ENCODE measurements at places on chromosomes 12 and 14.

- no peak for DNase-seq
Measured at GRCh38 chr14:82565825-82566224, 1032.2 kb upstream of the SEL1L start.

- no peak for DNase-seq
Measured at GRCh38 chr12:123035841-123036240, 55.4 kb downstream of the ARL6IP4 start.

GRCh38 chr14:57656853-57657252 lies 163.2 kb upstream of the CCDC198 start:
- no peak for DNase-seq

- DNase-seq, result no peak
Measured at GRCh38 chr12:109671502-109671901, 42.1 kb upstream of the FAM222A start.

DNA sequence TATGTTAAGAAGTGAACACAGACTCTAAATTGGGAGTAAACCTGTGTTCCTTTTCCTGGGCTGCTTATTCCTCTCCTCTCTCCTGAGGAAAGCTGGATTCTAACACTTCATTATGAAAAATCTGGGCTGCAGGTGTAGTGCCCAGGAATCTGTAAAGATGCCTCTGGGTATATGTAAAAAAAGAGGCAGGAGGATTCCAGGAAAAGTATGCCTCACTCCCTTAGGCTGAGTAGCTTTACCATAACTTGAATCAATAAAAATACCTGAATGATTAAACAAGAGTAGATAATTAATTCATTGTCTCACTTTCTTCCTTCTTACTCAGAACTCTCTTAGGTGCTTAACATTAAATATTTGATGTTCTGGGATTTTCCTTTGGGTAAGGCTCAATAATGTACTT lies 185.1 kb downstream of the GRIP1 start:
- DNase-seq, result no peak

DNA sequence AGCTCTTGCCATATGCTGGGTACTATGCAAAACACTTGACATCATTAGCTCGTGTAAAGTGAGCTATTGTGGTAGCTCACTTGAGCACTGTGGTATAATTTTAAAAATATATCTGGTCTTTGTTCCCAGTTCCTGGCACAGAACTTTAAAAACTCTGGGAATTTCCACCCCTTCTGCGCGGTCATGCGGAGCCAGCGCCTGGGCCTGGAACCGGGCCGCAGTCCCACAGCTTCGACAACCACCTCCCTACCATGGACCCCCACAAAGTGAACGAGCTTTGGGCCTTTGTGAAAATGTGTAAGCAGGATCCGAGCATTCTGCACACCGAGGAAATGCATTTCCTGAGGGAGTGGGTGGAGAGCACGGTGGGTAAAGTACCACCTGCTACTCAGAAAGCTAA lies 123.1 kb downstream of the NUAK1 start:
- no peak for DNase-seq

DNA sequence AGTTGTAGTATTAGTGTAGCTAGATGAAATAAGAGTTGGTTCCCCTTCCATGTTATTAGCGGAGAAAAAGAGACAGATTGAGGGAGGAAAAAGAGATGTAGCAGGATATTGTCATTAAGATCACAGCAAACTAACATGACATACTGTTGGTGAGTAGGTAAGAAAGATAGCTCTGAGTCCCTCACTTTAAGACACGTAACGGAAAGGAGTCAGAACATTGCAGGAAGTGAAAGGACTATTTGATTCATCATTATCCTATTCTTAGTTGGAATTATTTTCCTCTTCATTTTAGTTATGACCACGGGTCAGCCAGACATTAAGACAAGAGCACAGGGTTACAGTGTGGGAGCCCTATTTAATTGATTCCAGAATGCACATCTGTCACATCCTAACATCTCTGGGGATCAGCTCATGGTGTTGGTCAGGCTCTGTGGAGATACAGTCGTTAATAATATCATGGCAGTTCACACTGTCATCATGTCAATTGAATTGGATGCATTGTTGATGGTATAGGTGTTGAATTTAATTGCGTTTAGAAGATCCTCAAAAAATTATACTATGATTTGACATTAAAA lies 55.0 kb downstream of the TMX1 start:
- DNase-seq, result no peak

Data from CD4-positive, CD25-positive, alpha-beta regulatory T cell (primary cell).